LNCaP clone FGC (cell line): ENCODE measurements at places on chromosomes 6 and 20.

GRCh38 chr20:9301129-9302090 lies 213.0 kb upstream of the LAMP5 start:
- DNase-seq = peak; percentile 88

DNA sequence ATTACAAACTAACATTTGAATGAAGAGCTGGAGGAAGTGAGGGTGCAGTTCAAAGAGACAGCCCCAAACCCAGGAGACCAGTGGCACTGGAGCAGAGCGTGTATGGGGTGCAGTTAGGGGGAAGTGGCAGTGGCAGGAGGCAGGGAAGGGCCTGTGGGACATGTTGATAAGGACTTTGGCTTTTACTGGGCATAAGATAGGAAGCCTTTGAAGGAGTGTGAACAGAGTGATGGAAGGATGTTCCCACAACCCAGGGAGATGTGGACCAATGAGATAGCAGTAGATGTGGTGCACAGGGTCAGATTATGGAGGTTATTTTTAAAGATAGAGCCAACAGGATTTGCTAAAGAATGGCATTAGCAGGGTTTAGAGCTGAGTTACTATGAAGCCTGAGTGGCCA lies 56.4 kb downstream of the AIG1 start:
- DNase-seq = no peak

DNA sequence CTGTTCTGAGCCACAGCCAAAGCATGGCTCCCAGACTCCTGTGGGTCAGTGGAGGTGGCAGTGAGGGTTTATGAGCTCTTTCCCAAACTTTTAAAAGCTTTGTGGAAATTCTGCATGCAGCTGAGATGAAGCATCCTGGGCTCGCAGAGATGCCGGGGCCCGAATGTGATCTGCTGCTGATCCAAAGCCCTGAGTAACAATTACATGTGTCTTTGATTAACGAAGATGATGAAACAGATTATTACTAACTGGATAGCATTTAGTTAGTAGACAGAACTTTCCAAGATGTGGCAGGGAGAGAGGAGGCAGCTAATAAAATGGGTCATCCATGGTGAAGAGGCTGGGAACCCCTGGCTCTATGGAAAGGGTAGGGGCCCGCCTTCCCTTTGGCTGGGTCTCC lies 43.9 kb upstream of the MDFI start:
- no peak for DNase-seq

- DNase-seq = no peak
Observed at GRCh38 chr6:28884423-28885131, 39.2 kb downstream of the TRIM27 start.

DNA sequence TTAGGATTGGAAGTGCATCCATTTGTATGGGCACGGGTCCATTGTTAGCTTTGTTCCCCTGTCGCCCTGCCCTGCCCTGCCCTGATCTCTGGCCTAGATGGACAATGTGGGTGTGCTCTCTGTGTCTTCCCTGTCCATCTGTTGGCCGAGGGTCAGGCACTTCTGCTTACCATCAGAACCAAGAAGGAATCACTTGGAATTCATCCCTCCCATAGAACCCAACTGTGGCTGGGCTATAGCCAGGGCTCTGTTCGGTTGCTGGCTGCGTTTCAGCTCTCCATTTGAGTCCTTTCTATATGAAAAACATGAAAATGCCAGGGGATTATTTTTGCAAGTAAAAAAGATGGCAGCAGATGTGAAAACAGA lies 26.6 kb upstream of the TULP4 start:
- peak; percentile 55 for DNase-seq

GRCh38 chr6:1604158-1605003 lies 5.3 kb upstream of the FOXC1 start:
- no peak for DNase-seq

DNA sequence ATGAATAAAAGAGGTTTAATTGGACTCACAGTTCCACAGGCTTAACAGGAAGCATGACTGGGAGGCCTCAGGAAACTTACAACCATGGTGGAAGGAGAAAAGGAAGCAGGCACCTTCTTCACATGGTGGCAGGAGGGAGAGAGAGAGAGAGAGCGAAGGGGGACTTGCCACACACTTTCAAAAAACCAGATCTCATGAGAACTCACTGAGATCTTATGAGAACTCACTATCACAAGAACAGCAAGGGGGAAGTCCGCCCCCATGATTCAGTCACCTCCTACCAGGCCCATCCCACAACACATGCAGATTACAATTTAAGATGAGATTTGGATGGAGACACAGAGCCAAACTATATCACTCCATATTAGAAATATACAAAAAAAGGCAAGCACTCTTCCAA lies 6.1 kb upstream of the SIRPD start:
- no peak for DNase-seq

DNA sequence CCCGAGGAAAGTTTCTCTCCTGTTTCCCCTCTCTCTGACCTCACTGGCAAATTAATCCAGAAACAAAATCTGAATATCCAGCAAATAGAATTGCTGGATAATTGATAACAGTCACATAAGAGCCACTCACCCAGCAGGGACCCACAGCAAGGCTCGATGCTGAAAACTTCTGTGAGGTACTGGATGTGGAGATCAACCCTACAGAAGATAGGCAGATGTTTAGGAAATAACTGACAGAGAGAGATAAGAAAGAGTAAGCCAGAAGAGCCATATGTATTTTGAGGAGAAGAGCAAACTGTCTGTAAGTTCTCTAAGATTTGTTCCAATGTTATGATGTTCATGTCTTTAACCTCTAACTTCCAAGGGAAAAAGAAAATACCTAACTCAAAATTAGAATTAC lies 59.7 kb downstream of the PKHD1 start:
- no peak for DNase-seq

- DNase-seq = no peak
Observed at GRCh38 chr6:31911826-31912585, 10.1 kb upstream of the ZBTB12 start.

- peak; percentile 62 for DNase-seq
Observed at GRCh38 chr20:40160097-40160550, 528.9 kb downstream of the MAFB start.

GRCh38 chr20:651713-652614 lies 1.0 kb downstream of the SRXN1 start:
- DNase-seq = no peak

DNA sequence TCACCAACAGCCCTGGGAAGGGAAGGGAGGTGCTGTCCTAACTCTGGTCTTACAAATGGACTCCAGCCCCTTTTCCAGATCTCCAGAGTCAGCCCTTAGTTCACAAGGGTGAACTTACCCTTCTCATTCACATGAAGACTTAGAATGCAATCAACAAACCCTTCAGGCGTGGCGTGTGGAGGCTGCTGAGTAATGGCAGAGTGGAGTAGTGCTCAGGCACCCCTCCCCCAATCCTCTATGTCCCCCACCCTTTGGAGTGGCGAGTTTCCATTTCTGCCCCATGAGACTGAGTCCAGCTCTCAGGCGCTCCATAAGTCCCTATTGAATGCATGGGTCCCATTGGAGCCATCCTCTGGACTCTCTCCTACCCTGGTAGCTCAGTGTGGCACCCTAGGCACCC lies 3.3 kb downstream of the SNAI1 start:
- no peak for DNase-seq

DNA sequence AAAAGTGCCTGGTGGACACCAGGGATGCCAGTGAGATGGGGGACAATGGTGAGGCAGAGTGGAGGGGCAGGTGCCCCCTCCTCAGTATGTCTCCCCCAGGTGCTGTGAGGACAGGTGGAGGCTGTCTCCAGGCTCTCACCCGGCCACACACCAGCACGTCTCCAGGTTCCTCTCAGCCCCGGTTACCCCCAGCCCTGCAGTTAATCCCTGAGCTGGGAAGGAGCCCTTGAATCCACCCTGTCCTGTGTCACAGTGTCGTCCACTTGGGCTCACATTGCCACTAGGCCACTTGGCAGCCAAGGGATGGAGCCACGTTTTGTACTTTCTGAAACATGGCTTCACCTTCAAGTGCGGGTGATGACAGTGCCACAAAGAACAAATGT lies 21.7 kb upstream of the HLA-B start:
- DNase-seq = no peak

GRCh38 chr6:38505826-38506225 lies 133.9 kb downstream of the BTBD9 start:
- no peak for DNase-seq

DNA sequence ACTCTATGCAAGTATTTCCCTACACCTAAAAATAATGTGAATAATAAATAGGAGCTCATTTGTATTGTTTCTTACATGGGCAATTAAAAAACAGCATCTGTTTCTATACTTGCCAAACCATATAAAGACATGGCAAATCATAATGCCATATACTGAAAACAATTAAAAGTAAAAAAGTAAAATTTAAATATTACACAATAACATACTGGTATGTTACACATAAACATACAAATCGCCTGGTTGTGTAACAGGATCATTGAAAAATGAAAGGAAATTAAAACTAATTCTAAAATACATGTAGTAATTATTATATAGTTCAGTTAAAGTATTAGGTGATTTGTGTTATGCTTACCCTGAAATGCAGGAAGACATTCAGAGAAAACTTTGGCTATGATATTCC lies 11.2 kb downstream of the NDUFAF4 start:
- no peak for DNase-seq

DNA sequence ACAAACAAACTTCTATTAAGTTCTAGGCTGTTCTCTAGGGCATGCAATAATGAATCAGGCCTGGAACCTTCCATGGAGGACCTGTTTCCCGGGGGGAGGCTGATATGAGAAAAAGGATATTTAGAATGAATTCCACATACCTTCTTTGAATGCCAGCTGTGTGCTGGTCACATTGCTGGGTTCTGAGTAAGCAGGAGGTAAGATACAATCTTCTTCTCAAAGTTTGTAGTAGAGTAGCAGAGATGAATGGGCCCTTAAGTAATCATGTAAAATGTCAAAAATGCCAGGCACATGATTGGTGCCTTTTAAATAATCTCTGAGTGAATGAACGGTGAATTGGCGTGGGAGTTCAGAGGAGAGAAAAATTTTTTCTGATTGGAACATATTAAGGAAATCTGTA lies 47.4 kb downstream of the TGM2 start:
- no peak for DNase-seq

- no peak for DNase-seq
Observed at GRCh38 chr6:137678451-137678850, 184.3 kb upstream of the OLIG3 start.

DNA sequence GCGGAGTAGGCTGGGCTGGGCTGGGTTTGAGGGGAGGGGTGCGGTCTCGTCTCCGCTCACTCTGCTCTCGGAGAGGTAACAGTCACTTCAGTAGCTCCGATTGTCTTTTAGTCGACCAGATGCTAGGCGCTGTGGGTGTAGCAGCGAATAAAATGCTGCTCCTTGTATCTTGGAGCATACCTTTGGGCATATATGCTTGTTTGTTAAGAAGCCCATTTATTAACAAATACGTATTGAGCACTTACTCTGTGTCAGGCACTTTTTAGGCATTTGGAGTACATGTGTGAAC lies 545 bp downstream of the ACTR5 start:
- DNase-seq = no peak

DNA sequence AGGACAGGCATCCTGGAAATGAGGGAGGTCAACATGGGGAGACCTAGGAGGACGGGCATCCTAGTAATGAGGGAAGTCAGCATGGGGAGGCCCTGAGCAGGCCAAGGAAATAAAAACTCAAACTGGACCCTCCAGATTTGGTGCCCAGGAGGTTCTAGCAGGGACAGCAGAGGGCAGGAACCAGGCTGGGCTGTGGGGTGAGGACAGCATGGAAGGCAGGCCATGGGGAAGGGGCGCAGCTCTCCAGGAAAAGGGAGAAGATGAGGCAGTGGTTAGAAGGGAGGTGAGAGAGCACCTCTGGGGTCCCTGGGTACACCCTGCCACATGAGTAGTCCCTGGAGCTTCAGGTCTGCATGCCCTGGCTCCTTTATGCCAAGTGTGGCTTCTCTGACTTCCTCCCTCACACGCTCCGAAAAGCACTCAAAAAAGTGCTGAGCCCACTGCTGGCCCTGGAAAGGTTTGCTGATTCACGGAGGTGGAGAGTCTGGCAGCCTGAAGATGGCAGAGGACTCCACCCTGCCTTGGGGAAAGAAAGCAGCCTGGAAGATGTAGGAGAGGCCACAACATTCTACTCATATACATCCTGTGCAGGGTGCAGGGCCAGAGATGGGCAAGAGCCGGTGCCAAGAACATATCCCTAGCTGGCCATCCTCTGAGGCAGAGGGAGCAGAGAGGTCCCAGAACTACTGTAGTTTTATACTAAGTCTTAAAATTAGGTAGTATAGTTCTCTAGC lies 154.9 kb downstream of the MRPL14 start:
- no peak for DNase-seq

- no peak for DNase-seq
Observed at GRCh38 chr6:112439432-112439831, 92.3 kb downstream of the RFPL4B start.

- no peak for DNase-seq
Observed at GRCh38 chr6:29861521-29862255, 34.1 kb downstream of the HLA-G start.

- no peak for DNase-seq
Observed at GRCh38 chr6:154292855-154293519, 63.6 kb downstream of the IPCEF1 start.

GRCh38 chr6:6277413-6277812 lies 43.0 kb downstream of the F13A1 start:
- DNase-seq = no peak

- no peak for DNase-seq
Observed at GRCh38 chr6:24667378-24667803, 514 bp downstream of the ACOT13 start.

DNA sequence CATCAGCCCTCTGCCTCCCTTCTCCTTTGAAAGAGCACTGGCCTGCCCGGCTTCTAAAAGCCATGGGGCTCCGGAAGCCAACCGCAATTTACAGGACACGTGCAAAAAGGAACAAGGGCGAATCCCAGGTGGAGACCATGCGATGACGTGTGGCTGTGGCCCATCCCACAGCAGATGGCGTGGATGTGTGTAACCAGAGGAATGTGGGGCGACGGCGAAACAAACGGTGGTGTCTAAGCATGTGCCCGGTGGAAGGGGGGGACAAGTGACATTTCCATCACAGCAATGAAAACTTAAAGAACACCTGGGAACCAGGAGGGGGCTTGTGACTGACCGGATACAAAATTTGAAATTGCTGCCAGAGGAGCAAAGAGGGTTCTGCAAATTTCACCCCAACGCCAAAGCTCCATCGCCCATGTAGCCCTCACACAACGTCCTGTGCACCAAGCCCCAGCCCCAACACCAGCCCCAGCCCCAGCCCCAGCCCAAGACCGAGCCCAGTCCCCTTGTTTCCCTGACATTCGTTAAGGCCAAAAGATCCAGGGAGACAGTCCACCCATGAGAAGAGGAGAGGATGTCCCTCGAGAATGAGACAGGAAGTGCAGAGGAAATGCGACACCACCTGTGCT lies 159.7 kb upstream of the ZNF337 start:
- DNase-seq = no peak

DNA sequence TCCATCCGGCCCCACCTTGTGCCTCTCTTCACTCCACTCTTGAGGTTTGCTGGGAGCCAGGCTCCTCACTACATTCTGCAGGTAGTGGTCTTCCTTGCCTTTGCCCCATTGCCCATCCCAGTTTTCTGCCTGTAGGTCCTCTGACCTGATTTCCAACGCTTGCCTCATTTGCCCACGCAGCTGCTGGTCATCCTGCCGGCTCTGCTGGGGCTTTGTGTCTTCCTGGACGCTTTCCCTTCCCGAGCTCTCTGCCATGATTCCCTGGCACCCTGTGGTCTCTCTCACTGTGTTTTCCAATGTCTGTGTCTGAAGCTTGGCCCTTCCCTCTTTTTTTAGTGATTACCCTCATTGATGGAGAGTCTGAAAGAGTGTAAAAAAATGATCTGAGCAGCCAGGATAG lies 451.6 kb downstream of the UTRN start:
- DNase-seq = no peak

GRCh38 chr6:22248513-22249308 lies 48.1 kb downstream of the PRL start:
- DNase-seq = no peak

- no peak for DNase-seq
Observed at GRCh38 chr6:129135451-129135850, 252.5 kb downstream of the LAMA2 start.
